ENCODE measurements at places on chromosomes 6 and 20.

DNA sequence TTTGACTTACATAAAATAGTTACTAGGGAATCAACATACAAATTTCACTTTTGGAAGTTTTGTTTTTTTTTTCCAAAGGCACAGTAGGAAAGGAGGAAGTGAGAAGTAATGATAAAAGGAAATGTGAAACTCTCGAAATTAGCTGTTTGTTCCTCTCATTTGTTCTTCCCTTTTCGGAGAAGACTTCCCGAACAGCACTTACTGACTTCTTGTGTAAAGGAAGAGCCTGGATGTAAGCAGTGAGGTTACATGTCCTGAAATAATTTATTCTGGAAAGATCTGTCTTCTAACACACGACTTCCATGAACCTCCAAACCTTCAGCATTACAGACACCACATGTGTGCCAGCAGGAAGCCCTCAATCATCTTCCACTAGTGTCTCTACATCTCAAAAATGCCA, 59.1 kb downstream of the KIF16B start:
- ATAC-seq = no peak

GRCh38 chr20:58102744-58103516, 125.5 kb downstream of the ANKRD60 start:
- peak; percentile 53 for ATAC-seq

GRCh38 chr20:18011951-18012645, 43.3 kb downstream of the MGME1 start:
- ATAC-seq = no peak

DNA sequence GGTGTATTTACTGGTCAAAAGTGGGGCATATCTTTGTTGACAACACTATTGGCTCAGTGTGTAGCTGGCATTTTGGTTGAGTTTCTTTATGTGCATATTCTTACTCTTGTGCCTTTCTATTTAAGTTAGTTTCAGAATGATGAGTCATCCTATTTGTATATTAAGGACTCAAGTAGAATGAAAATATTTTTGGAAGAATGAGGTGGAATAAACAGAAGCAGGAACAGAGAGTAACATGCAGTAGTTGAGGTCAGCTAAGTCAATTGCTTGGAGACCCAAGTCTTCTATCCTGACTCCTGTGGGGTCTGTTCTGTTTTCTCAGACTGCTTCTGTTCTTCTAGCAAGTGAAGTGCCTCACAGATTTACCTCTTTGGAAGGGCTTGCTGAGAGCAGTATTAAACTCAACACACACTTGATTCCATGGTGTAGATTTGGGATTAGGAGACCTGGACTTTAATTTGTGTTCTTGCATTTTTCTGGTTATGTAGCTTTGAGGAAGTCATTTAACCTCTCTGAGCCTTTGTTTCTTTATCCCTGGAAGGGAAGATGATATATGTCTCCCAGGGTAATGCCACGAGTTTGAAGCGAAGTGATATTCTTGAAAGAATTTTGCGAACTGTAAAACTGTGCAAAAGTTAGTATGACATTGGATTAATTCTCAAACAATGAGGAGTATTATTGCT, 324.3 kb downstream of the QKI start:
- ATAC-seq = no peak

- ATAC-seq = no peak
Measured at GRCh38 chr20:574297-574942, 30.8 kb upstream of the CSNK2A1 start.

DNA sequence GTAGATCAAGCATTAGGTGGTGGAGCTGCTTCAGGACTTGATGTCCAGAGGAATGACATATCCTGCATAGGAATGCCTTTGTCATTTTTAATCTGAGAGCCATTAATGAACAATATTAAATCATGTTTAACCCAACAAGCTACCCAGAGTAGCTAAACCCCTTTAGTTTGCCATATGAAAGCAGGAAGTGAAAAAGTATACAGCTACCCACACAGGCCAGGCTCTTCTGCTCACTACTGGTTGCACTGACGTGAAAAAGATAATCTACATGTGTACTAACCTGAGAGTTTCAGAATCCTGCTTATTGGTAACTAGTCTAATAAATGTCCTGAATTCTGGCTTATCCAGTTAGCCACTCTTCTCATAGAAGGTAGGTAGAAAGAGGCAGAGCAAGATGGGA, 19.9 kb downstream of the GLYATL3 start:
- ATAC-seq = no peak

DNA sequence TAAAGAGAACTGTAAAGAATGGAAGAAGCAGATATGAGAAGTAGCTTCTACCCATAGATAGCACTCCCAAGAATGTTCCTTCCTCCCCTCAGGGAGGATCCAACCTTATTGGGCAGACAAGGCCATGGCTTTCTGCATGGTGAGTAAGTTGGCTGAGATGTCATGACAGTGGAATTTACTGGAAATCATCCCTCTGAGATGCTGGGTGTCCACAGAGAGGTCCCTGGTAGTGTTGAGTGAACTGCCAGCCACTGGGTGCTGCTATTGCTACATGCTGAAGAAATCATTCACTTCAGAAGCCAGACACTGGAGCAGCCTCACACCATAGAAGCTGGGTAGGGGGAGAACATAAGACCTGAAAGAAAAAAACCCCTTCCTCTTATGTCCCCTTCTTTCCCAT, 46.4 kb upstream of the FERMT1 start:
- ATAC-seq = no peak

GRCh38 chr6:31446481-31446880, 43.1 kb downstream of the MICA start:
- peak; percentile 45 for ATAC-seq

DNA sequence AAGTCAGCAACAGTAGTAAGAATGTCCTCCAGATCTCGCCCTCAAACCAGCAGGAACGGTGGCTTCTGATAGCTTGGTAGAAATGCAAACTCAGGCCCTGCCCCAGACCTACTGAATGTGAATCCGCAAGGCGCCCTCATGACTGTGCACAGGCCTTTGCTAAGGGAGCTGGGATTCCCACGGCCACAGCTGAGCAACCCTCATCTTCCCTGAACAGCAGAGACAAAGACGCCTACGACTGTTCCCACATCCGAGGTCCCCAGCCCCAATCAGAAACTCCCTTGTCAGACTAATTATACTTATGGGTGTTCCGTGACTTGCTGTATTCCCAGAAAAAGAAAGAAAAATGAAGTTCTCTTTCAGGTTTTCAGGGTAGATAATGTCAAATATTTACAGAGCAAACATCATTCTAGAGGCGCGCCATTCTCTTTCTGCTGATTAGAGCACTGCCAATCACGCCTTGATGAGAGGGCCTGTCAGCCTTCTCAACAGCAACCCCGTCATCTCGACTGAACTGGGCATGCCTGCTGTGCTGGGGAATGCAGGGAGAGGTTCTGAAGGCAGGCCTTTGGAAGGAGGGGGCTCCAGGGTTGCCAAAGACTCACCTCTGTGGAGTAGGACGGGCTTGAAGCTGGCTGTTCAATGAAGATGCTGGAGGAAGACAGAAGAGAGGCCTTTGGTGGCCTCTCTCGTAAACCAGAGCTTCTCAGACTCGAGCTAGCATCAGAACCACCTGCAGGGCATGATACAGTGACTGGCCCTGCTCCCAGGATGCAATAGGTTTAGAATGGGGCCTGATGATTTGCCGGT, 79.9 kb downstream of the ZNF217 start:
- no peak for ATAC-seq

GRCh38 chr6:36196880-36197548, 470 bp downstream of the BRPF3 start:
- ATAC-seq = peak; percentile 94

DNA sequence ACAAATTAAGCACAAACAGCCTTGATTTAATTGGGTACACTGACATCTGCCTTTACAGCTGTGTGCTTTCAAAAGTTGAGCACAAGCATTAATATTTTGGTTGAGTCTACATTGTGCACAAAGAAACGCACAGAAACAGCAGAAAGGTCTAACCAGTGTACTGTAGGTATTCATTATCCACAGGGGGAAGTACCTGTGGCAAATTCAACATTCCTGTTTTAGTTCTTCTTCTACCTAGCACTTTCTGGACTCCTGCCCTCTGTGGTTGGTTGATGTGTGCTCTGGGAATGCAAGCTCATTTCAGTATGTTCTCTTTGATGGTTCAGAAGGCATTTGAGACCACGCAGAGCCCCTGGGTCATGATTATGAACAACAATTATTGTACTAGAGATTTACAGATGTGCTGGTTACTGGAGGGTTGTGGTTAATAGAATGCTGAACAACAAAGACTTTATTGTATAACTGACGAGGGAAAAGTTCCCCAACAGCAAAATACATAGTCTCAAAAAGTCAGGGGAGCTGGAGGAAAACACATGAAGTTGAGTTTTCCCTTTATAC, 26.6 kb upstream of the DAAM2 start:
- no peak for ATAC-seq

- no peak for ATAC-seq
Measured at GRCh38 chr6:51303338-51303737, 484.7 kb downstream of the TFAP2B start.

- ATAC-seq = no peak
Measured at GRCh38 chr20:48052475-48052835, 267.2 kb upstream of the SULF2 start.

DNA sequence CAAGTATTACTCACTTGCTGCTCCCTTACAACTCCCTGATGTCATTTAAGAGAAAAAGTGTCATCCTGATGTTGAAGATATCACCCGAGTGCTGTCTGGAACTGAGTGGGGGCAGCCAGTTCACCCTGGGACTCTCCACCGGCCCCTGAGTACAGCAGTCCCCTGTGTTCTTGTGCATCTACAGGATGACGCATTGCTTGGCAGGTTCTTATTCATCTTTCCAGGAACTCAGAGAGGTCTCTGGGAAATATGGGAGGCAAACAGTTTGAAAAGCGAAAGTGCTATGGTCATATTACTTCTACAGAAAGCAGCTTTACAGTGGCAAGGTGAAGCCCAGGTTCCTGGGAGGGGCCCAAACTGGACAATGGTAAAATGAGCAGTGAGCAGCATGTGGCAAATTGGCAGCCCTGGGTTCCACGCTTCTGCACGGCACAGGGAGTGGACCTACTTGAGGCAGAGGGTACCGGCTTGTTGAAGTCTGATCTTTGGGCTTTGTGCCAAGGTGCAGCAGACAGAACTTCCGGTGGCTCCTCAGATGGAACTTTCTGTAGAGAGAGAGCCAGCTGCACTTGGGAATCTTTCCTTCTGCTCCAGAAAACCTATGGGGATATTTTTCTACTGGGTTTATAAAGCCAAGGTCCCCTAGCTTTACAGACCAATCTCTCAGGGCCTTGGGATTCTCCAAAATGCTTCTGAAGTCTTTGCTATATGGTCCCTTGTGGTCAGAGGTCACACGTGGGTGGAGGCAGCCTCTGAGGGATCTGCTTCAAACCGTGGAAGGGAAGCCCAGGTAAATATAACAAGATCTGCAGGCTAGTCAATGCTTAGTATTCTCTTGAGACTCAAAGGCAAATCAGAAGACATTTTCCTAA, 128.3 kb downstream of the MAP3K7 start:
- ATAC-seq = peak; percentile 97

- no peak for ATAC-seq
Measured at GRCh38 chr20:50303573-50304500, 113.2 kb downstream of the CEBPB start.

DNA sequence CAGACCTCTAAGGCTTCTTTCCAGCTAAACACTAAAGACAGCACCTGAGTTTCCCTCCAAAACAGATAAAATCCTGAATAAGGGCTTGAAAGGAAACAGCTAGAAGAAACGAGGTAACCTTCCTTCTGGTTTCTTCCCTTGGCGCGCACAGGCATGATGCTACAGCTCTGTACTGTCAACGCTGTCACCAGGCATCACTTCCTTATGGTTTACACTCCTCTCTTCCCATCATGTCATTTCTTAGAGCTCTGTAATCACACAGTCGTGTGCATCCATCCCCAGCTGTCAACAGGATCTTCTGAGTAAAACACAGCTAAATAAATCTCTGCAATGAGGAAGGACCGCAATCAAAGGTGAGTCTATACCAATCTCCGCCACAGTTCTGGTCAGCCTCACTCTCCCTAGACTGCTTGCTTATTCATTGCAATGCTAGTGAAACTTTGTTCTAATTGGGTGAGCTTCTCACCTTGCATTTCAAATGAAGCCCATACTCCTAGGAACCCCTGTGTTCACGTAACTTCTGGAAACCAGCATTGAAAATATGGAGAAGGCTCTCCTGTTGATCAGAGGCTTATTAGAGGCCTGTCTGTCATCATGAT, 162.6 kb upstream of the DTNBP1 start:
- ATAC-seq = no peak

DNA sequence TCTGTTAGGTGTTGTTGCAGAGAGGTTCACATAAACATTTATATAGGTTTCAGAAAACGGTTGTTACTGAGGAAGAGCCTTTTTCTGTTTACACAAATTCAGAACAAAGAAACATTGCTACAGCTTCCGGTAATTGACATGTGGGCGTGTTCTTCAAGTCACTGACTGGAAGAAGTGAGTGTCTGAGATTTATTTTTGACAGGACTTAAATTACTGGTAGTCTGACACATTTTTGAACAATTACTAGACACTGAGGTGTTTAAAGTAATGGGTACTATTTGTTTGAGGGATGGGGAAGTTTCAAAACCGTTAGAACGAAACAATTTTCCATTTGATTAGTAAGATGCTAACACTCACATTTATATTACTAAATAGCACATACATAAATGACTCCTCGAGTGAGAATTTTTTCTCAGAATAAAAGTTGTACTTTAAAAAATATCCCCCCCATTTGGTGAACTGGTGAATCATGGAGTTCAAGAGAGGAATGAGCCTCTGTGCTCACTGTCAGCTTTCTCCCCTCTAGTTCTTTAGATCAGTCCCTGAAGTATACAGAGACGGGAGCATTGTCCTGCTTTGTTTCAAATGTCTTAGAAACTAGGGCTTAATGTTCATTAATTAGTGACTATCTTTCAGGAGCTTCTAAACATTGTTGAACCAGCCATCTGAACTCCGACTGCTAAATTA, 98.7 kb downstream of the TSHZ2 start:
- ATAC-seq = peak; percentile 81

All from activated CD4-positive, CD25-positive, alpha-beta regulatory T cell treated with anti-CD3 and anti-CD28 coated beads, Interleukin-2, amount 50 U/mL, for 24 hours (primary cell).